Endothelial cell of umbilical vein (primary cell): ENCODE measurements at places on chromosomes 13 and 19. TPM values are rescaled to one million over a fixed set of nuclear protein-coding genes. Genes with fewer than 3 reads are reported as not detected.

LRRC25 gene
- total RNA-seq = not detected in 2 replicates

RAB3A gene
- total RNA-seq = 0.88 and 1.9 TPM in 2 replicates

TSKS gene
- not detected in 2 replicates for total RNA-seq

EDDM13 gene
- 0.65 TPM in 1 of 2 replicates, not detected in the other for total RNA-seq

KIR2DL3 gene
- not detected in 2 replicates for total RNA-seq

MAMSTR gene
- 0.76 and 0.84 TPM in 2 replicates for total RNA-seq

TEX29 gene
- total RNA-seq = not detected in 2 replicates

POSTN gene
- 0.29 and 0.55 TPM in 2 replicates for total RNA-seq

ACP4 gene
- not detected in 2 replicates for total RNA-seq

ZNF418 gene
- 3.5 and 5.4 TPM in 2 replicates for total RNA-seq

ZNF548 gene
- 7.8 and 8.8 TPM in 2 replicates for total RNA-seq
